ENCODE measurements at places on chromosomes 4 and X. TPM values are rescaled to one million over a fixed set of nuclear protein-coding genes. Genes with fewer than 3 reads are reported as not detected.

GRCh38 chr4:78710536-78710935, 65.6 kb upstream of the BMP2K start:
- no peak for DNase-seq

WDR17 gene
- 20.3 TPM for total RNA-seq

DNA sequence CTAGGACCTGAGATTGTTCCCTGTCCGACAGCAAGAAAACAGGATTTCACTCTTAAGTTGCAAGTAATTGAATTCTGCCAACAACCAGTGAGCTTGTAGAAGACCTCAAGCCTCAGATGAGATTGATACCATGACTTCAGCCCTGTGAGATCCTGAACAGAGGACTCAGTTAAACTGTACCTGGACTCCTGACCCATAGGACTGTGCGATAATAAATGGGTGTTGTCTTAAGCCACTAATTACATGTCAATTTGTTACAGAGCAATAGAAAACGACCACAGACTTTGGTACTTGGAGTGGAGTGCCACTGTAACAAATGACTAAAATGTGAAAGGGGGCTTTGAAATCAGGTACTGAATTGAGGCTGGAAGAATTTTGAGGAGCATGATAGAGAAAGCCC, 12.0 kb downstream of the PBDC1 start:
- DNase-seq, result no peak

GRCh38 chrX:48835524-48836329, at the start of gene PCSK1N:
PCSK1N (minus strand) TSS chrX:48835610; CDS start chrX:48835532, 78 bp downstream.
- DNase-seq, result peak; percentile 93

MAGEB1 gene
- total RNA-seq, result not detected

TRIML2 gene
- total RNA-seq, result not detected

- no peak for DNase-seq
These were observed 628.3 kb upstream of the EPHA5 start for GRCh38 chr4:66298569-66298968.

DNA sequence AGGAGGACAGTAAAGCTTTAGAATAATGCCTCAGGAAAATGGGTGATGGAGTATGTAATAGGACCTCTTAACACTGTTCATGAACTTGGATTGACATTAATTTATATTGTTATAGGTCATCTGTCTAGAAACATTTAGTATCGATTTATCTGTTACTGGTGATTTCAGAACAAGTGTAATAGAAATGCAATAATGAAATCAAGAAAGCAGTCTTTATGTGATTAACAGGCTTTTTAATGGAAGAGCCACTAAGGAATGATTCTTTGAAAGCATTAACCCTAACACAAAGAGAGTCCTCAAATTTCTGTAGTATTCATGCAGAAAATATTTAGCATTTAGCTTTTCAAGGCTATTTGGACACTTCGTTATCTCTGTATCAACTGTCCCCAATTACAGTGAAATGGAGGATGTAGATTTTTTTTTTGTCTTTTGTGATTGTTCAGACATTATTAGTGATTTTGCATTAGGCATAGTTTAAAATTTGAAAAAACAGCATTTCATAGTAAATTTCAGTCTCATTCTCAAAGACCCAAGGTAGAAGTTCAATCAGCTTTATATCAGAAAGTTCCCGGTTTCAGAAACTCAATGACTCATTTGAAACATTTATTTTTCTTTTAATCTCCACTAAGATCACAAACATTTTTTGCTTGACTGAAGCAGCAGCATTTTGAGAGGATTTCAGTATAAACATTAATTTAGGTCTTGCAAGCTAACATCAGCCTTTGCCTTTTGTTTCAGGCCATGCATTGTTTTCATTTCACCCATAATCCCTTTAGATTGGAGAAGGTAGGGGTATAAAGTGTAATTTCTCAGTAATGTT, 56.3 kb downstream of the AGTR2 start:
- DNase-seq, result no peak

PNCK gene
- total RNA-seq, result 38.6 TPM

PPAT gene
- 14.8 TPM for total RNA-seq
